ENCODE measurements at places on chromosomes 5 and 9.

GRCh38 chr9:3746296-3747275, 220.8 kb upstream of the RFX3 start:
- DNase-seq = no peak

DNA sequence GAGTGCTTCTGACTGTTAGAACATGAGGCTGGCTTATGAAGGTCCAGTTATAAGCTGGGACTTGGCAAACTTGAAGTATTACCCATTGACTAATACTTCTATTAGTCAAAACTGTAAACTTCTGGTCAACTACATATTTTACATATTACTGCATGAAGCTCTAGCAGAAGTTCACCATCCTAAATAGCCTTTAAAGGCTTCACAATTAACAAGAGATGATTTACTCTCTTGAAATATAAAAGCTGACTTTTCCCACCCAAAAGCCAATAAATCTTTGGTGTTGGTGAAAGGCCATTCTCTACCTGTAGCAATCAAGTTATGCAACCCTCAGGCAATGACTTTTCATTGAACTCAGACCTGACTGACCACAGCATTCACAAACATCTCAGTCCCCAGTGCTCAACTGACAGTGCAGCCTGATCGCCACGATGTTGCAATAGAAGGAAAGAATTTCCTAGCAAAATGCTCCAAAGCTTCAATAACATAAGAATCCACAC, 345.6 kb downstream of the EBF1 start:
- no peak for DNase-seq

DNA sequence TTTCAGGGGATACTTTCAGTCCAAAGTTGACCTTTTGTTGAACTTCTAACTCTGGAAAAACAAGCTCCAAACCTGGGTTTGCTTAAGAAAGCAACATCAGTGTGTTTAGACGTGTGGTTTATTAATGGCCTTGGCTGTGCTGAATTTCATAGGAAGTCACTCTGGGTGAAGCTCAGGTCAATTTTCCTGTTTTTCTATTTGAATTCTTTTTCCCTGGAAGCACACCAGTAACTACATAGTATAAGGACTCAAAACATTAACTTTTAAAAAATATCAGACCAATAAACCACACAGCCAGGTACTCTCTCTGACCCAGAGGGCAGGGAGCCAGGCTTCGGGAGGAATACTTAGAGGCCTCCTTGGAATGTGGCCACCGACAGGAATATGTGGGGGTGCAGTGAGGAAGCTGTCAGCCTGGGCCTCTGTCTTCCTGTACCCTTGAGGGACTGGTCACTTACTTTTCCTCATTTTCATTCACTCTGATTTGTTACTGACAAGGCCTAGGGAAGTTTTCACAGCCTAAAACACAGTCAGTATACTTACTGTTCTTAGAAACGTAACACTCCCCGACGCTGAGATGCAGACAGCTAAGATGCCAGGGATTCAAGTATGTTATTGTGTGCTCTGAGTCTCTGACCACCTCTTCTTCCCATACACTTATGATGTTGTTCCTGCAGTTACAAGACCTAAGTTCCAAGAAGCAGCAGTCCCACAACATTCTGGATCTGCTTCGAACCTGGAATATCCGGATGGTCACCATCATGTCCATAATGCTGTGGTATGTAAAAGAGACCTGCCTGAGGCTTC, 18.9 kb downstream of the SLC22A5 start:
- no peak for DNase-seq

- DNase-seq = peak; percentile 86
Observed at GRCh38 chr5:143405063-143405848, 1.8 kb upstream of the NR3C1 start.

DNA sequence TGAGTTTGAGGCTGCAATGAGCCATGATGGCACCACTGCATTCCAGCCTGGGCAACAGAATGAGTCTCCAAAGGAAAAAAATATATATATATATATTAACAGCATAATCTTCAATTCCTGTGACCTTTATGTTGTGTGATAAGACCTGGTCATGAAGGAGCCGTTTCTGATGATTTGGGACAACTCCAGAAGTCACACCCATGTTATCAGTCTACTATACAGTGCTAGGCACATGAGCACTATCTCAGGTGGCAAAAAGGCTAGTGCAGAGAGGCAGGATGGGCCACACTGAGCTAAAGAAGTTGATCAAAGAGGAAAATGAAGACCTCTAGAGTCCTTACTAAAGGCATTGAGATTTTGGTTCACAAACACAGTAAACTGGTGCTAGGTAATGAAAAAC, 205.0 kb upstream of the RAD23B start:
- no peak for DNase-seq

DNA sequence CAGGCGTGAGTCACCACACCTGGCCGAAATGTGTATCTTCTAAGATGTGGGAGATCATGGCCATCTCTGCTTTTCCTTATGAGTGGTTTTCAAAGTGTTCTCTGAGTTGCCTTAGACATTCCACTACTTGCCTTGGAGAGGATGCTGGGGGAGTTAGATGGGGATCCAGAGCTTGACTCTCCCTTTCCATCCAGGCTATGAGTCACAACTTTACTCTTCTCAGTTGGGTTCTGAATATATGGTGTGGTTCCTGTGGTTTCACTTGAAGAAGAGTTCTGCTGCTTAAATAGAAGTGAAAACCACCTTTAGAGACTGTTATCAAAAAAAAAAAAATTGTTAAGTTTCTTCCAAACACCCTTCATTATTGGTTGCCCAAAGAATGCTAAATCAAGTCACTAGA, 217.6 kb downstream of the ZNF608 start:
- no peak for DNase-seq

GRCh38 chr9:115810166-115810565, 343.4 kb upstream of the PAPPA start:
- DNase-seq = no peak

GRCh38 chr5:66653325-66653724, 57.1 kb downstream of the MAST4 start:
- no peak for DNase-seq

DNA sequence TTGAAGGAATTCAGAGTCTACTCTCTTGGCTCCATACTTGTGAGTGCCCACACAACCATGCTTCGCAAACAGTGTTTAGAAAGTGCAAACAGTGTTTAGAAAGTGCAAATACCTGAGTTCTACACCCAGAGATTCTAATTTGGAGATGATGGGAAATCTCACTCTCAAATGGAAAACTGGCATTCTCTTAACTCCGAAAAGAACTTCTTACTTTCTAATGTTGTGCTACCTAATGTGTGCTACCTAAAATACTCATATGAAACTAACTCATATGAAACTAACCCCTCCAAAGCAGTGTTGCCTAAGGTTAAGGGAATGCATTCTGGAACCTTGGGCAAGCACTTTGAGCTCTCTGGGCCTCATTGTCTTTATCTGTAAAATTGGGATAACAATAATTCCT, 55.5 kb upstream of the ZNF366 start:
- no peak for DNase-seq

DNA sequence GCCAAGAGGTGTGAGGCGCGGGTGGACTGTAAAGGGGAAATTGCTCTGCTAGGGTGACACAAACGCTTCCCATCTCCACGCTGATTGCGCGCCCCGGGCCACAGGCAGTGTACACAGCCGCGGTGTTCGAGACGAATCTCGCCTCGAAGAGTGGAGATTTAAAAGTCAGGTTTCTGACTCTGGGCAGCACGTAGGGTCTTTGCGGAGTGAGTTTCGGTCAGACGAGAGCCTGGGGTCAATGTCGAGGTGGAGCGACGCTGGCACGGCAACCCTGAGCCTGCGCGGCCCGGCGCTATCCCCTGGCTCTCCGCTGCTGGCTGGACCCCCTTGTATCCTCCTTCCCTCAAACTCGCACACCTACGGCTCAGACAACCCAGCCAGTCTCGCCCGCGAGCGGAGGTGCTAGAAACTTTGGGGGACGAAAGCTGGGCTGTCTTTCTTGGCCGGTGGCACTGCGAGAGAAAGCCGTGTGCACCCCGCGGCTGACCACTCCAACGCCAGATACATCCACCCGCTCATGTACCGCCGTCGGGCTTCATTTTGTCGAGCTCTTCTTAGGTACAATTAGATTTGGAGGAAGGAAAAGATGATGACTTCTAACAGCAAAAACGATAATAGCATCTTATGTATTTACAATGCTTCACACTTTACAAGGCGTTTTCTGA, 5.4 kb upstream of the FOXB2 start:
- DNase-seq = no peak

GRCh38 chr9:114303571-114303970, 19.3 kb upstream of the ORM1 start:
- no peak for DNase-seq

DNA sequence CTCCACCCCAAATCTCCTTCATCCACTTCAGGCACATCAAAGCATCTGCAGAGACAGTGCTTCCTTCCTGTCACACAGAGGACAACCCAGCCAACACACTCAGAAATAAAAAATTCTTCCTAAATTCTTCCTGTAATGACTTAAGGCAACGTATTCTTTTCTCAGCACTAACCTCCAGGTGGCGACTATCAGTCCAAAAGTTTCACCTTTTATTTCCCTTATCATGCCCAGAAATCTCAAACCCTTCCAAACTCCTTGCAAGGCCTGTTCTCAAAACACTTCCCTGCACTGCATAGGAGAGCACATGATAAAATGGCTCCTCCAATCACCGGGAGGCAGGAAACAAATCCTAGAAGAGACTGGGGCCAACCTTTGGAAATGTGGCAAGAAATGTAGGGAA, 35.1 kb downstream of the SLIT3 start:
- DNase-seq = no peak

DNA sequence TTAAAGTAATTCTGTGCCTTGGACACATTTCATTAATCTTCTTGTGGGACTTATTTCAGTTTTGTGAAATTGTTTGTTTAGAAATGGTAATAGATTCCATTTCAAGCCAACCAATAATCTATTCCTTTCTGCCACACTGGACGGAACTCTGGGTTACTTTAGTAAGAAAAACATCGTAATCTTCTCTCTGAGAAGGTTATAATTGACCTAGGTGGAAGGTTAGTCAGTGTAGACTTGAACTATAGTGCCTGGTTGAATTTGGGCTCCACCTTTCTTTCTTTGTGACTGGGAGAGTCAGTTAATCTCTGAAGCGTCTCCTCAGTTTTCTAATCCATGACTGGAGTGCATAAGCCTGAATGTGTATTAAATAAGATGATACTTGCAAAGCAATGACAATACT, 89.7 kb upstream of the PRLR start:
- no peak for DNase-seq

DNA sequence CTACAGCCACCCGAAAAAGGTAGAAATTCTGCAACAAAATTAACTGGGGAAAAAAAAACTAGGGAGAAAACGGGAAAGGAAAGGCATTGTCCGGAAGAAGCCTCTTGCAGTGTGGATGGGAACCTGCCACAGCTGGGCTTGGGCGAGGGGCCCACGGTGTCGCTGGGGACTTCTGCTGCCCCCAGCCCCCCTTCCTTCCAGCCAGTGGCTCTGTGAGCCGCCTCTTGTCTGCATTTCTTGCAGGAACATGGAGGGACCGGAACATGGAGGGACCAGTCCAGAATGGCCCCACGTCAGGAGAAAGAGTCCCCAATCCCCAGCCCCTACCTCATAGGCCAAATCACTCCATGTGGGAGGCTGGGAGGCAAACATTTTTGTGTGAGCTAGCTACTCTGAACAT, 36.9 kb upstream of the EXOC3 start:
- DNase-seq = no peak

DNA sequence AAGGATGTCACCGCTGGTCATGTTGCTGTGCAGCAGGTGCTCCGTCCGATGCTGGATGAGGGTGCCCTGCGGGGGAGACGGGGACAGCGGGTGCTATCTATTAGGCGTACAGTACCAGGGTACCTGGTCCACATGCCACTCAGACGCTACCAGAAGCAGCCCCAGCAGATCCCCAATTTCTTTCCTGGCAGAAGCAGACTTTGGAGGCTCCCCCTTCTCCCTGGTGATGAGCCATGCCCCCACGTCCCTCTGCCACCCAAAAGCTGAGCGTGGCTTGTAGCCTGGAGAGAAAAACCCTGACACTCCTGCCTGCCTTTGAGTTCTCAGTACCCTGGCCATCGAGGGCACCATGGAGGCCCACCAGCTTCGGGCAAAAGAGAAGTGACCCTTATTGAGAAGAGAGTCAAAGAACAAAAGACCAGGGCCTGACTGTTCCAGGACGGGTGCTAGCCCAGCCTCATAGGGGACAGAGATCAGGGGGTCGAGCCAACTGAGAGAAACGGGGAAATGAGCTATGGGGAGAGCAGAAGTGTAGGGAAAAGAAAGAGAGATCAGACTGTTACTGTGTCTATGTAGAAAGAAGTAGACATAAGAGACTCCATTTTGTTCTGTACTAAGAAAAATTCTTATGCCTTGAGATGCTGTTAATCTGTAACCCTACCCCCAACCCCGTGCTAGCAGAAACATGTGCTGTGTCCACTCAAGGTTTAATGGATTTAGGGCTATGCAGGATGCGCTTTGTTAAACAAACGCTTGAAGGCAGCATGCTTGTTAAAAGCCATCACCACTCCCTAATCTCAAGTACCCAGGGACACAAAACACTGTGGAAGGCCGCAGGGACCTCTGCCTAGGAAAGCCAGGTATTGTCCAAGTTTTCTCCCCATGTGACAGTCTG, 62.0 kb upstream of the ZNF354B start:
- no peak for DNase-seq

- DNase-seq = no peak
Observed at GRCh38 chr5:172171118-172171517, 16.9 kb downstream of the STK10 start.
